Stimulated activated CD8-positive, alpha-beta memory T cell treated with anti-CD3 and anti-CD28 coated beads, Interleukin-4, amount 100 ng/mL, for 1 hour (primary cell): ENCODE measurements at places on chromosomes 11 and 22.

DNA sequence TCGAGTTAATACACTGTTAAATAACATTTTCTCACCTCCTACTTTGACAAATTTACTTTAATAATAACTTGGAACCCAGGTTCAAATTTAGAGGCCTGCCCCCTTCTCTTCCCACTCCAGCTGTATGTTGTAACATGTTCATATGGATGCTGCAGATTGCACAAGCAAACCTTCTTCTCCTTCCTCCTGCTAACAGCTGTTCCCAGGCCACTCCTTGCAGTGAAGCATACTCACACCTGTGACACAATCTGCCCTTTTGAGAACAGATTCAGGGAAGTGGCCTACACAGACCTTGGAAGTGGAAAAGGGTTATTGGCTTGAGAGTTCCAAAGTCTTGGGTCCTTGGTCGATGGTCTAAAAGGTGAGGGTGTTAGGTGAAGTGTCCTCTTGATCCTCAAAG lies 131.9 kb downstream of the TEAD1 start:
- DNase-seq: no peak

GRCh38 chr22:22366537-22366936 lies 122.0 kb downstream of the VPREB1 start:
- DNase-seq: no peak

- no peak for DNase-seq
Observed at GRCh38 chr11:113531575-113532451, 56.6 kb upstream of the DRD2 start.

DNA sequence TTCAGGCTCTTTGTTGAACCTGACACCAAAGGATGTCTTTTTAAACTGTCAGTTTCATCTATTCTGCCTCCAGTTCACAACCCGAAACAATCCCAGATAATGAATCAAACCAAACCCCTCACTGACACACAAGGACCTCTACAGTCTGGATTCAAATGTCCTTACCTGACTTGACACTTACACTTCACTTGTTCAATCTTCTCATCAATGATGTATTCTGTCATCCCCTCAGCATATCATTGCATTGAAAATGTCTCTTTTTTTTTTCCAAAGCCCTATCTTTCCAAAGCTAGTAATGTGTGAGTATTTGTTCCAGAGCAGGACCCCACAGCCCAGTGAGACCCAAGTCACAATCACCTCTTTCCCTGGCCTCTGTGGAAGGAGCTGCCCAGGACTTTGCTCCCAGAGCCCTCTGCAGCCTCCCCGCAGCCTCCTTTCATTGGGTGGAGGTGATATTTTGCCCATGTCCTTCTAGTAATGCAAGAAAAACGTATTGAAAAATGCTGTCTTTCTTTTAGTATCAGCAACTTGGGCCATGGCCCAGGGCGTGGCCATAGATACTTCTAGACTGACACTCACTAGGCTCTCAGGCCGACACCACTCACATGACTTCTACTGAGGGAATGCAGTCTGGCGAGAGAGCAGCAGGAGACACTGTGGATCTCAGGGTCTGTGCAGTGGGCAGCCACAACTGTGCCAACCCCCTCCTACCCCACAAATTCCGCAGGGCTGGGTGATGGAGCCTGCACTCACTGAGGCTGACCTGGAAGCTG lies 18.2 kb downstream of the RFPL3 start:
- no peak for DNase-seq

DNA sequence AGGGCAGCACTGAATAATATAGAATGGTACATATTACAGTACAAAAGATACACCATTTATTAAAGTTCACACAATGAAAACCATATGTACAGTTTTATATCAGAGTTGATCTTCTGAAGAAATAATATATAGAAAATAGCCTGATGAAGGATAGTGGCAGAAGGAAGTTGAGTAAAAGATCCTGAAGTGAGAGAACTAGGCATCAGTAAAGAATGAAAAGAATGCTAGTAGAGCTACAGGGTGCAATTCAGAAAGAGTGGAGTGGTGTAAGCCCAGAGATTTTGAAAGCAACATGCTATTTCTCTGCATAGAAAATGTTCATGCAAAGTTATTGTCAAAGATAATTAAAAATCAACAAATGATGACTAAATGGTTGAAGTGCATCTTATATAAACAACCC lies 1552.7 kb upstream of the TENM4 start:
- DNase-seq: no peak
